ENCODE measurements at places on chromosomes 3 and 15. TPM values are rescaled to one million over a fixed set of nuclear protein-coding genes. Genes with fewer than 3 reads are reported as not detected.

Gene POTEB3
- total RNA-seq = not detected

Gene TMEM266
- total RNA-seq = not detected

Gene CSPG4
- 0.11 TPM for total RNA-seq

Gene STRIT1
- not detected for total RNA-seq

DNA sequence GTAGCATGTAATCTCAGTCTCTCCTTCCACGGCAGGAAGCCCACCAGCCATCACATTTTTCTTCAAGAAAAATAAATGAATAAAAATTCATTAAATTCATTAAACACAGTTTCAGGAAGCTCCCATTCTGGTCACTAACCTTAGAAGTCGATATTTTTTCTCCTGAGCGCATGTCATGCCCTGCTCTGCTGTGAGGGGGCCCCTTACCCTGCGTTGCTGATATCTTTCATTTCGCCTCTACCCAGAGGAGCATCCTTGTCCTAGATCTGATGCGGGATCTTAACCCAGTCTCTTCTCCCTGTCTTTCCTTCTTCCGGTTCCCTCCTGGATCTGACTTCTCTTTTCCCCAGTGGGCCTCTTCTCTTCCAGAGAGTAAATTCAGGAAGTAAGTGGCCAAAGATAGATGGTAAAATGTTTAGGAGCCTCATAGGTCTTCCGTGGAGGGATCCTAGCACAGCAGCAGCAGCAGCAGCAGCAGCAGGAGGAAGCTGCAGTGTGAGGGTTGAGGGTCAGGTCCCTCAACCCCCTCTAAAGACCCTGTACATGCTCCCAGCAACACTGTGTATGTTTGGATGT lies 1.4 kb upstream of the ILDR1 start:
- no peaks in the 10 kb centered on the region for H3K36me3 ChIP-seq
- H3K4me3 ChIP-seq = no peak overlapping the region
- no peak overlapping the region for H3K27ac ChIP-seq
- no peaks in the 10 kb centered on the region for H3K27me3 ChIP-seq
- DNase-seq = no peak

- no peaks in the 10 kb centered on the region for H3K36me3 ChIP-seq
- no peaks in the 10 kb centered on the region for H3K27me3 ChIP-seq
- H3K4me3 ChIP-seq = no peak overlapping the region
- DNase-seq = no peak
- H3K4me1 ChIP-seq = no peaks in the 10 kb centered on the region
- H3K27ac ChIP-seq = no peak overlapping the region
These were observed 148.4 kb upstream of the ATP11B start for GRCh38 chr3:182644790-182645433.

- H3K4me3 ChIP-seq = peak overlapping the region; percentile 40
- no peaks in the 10 kb centered on the region for H3K27me3 ChIP-seq
- H3K27ac ChIP-seq = peak overlapping the region; percentile 9
- DNase-seq = peak; percentile 22
- peaks cover 25% of the 10 kb centered on the region for H3K4me1 ChIP-seq
These were observed 8.3 kb upstream of the SLC9C1 start for GRCh38 chr3:112302150-112302830.

DNA sequence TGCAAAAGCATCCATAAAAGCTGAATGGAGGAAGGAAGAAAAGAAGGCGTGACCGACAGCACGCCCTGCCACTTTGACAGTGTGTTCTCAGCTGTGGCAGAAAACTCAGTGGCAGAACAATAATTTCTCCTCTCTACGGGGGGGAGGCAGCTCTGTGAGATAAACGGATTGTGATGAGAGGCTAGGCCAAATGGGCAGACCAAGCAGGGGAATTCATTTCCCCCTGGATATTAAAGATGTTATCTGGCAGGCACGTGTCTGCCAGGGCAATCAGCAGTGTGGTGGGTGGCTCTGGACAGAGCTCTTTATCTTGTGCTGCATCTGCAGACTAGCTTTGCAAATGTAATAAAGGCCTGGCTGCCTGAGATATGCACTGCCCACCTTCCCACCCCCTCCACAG lies 1.9 kb upstream of the RMDN3 start:
- peaks cover 7% of the 10 kb centered on the region for H3K36me3 ChIP-seq
- H3K4me3 ChIP-seq = no peak overlapping the region
- H3K4me1 ChIP-seq = peaks cover 23% of the 10 kb centered on the region
- no peaks in the 10 kb centered on the region for H3K27me3 ChIP-seq
- DNase-seq = peak; percentile 79
- no peak overlapping the region for H3K27ac ChIP-seq
